ENCODE measurements at places on chromosomes 1 and 21.

- DNase-seq, result no peak
Measured at GRCh38 chr1:117359561-117360289, 7.5 kb upstream of the MAN1A2 start.

DNA sequence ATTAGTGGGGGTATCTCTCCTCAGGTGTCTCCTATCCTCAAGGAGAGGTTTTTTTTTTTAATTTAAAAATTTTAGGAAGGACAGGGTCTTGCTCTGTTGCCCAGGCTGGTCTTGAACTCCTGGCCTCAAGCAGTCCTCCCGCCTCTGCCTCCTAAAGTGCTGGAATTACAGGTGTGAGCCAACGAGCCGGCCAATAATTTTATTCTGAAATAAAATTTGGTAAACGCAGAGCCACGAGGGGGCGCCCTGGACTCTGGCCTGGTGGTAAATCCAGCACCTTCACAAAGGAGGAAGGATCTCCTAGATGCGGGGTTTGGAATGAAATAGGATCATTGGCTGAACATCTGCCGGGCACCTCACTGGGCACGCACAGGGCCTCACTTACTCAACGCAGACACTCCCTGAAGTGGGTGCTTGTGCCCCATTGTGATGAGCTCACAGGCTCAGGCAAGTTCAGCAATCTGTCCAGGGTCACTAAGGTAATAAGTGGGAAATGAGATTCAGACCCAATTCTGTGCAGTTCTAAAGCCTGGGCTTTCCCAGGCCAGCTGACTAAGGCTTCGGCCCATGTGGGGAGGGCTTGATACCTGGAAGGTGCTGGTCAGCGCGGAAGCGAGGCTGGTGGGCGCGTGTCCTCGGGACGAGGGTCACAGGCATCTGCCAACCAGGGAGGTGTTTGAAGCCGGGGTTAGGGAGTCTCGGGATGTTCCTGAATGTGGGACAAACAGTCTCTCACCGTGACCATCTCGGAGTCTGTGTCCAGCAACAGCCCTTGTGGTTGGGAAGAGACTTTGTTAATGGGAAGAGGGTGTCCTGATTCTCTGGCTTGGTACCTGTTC lies 32.7 kb upstream of the ETV3 start:
- peak; percentile 13 for DNase-seq

- DNase-seq, result no peak
Measured at GRCh38 chr1:64392109-64392508, 77.8 kb upstream of the CACHD1 start.

- no peak for DNase-seq
Measured at GRCh38 chr1:41633764-41634163, 149.3 kb upstream of the EDN2 start.

DNA sequence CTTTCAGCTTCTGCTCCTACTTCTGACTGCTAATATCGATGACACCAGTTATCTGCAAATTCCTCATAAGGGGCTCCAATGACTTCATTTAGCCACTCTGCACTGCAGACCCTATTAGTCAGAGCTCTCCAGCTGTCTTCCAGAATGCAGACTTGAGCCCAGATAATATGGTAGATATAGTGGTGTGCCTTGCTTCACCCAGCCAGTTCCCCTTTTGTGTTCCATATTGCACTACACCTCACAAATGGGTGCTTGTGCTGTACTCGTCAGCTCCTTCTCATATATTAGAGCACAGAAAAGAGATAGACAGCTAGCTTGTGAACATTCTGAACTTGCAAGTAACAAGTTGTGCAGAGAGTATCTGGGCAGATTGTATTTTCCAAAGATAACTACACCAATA lies 23.7 kb upstream of the COG2 start:
- no peak for DNase-seq

GRCh38 chr1:63189677-63190076 lies 132.7 kb upstream of the FOXD3 start:
- DNase-seq, result no peak

DNA sequence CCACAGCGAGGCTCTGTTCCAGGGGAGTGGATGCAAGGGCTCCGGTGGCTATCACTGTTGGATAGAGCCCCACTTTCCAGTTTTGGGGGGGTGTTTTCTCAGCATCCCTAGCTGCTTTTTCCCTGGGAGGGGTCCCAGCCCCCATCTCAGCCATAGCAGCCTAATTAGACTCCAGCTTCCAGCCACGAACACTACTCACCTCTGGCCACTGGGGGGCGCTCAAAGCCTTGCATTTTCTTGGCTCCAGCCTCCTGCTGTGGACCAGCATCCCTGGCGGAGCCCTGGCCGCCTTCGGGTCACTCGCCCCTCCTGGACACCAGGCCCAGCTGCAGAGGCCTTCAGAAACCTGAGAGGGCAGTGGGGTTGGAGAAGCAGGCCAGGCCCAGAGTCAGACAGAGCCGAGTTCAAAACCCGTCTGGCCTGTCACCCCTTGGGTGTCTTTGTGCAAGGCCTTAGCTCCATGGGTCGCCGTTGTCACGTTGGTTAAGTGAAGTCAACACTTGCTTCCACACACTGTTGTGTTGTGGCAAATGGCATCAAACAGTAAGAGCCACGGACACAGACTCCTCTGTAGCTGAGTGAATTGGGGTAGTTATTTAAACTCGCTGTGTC lies 93.5 kb upstream of the ACTL8 start:
- peak; percentile 46 for DNase-seq

- no peak for DNase-seq
Measured at GRCh38 chr1:211703812-211704537, 28.6 kb upstream of the NEK2 start.

- peak; percentile 77 for DNase-seq
Measured at GRCh38 chr1:51189421-51190073, 46.5 kb upstream of the RNF11 start.

DNA sequence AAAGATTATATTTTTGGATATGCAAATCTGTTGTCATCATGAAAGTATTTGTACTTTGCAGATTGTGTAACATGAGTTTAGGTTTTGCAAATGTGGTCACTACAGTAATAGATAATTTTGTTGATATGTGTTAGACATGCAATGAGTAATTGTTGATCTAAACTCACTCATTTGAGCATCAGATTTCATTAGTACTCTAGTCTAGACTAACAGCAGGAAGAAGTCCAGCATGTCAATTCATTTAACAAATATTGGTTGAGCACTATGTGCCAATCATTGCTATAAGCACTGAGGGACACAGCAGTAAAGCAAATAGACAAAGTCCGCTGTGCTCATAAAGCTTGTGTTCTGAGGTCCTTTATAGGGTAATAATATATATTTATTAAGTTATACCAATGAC lies 350.0 kb downstream of the USP25 start:
- DNase-seq, result peak; percentile 37

All from astrocyte of the spinal cord (primary cell).